ENCODE measurements at places on chromosomes 3 and 15.

DNA sequence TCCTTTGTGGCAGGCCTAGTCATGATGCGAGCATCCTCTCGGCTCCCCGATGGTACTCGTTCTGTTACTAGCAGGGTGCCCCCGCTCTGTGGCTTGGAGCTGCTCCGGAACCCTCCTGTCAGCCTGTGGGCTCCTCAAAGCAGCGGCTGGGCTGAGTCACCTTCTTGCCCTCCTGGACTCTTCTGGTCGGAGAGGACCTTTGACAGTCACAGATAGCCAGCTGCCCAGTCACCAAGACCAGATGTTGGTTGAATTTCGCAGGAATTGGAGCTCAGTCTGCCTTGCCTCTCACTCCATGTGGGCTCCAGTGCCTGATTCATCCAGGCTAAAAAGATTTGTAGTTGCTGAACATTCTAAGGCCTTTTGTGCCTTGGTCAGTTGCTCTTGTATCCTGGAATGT, 94.5 kb downstream of the CHCHD6 start:
- DNase-seq, result no peak

DNA sequence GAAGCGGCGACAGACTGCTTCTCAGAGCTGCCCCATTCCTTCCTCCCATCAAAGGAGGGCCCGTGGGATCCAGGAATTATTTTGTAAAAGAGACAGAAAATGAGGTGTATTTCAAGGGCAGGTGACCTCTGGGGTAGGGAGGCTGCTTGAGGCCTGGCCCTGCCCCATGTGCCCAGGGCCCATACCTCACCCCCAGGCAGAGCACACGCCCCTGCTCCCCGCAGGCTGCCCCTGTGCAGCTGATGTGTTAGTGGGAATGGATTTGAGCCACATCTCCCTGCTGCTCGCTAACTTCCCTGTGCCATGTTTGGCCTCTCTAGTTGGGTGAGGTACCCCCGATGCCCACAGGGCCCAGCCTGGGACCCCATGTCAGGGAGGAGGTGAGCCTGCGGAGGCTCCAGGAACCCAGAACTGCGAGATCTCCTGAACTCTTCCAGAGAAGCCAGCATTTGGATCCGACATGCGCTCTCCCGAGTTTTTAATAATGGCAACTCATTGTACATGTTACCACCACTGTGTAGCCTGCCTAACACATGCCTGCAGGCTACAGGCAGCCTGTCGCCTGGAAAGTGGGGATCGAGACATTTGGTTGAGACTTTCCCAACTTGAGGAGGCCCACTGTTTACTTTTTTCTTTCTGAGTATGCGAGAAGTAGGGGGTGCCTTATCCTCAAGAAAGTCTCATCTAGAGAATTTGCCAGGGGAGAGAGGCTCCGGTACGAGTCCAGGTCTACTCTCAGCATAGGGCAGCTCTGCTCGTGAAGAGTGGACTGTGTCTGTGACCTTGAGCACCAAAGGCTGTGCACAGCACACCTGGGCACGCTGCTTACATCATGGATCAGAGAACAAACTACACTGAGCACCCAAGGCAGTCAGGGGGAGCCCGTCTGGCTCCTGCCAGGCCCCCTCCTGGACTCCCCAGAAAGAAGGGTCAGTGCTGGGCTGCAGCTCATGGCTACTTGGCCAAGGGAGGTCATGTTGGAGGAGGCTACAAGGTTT, 36.1 kb downstream of the PCSK6 start:
- DNase-seq, result no peak

GRCh38 chr3:185175370-185175987, 22.6 kb upstream of the C3orf70 start:
- DNase-seq, result peak; percentile 3

- no peak for DNase-seq
These were observed 63.8 kb downstream of the SPSB4 start for GRCh38 chr3:141114816-141115460.

DNA sequence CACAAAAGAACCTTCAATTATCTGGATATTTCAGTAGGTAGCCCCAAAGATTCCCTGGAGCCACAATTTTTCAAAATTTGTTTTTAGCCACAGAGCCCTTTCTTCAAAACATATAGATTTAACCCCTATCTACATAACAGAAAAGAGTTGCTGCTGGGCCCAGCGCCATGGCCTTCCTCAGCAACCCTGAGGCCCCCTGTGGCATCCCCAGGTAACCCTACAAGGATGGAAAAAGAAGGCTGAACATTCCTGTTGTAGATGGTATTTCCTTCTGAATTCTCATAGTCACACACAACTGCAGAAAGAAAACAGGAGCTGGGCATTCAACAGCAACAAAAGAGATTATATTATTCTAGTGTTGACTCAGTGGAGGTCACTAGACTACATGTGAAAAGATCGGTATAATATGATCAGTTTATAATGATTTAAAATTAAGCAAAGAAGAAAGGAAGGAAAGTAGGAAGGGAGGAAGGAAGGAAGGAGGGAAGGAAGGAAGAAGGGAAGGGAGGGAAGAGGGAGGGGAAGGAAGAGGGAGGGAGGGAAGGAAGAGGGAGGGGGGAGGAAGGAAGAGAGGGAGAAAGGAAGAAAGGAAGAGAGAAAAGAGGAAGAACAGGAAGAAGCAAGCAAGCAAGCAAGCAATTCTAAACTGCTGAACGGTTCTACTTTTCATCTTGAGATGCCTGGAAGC, 342.5 kb upstream of the NR2F2 start:
- DNase-seq, result no peak

DNA sequence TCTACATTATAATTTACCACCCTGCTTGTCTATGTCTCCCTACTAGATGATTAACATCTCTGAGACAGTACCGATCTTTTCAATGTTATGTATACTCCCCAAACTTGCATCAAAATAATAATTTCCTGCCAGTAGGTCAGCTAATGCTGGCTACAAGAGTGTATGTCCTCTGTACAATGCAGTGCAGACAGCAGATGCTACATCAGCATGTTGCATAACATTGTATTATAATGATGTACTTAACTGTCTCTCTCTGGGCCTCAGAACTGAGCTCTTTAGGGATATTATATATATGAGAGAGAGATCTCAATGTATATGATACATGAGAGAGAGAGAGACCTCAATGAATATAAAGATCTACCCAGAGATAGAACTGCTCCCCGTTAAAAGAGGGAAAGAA, 456.6 kb downstream of the SHQ1 start:
- DNase-seq, result no peak

DNA sequence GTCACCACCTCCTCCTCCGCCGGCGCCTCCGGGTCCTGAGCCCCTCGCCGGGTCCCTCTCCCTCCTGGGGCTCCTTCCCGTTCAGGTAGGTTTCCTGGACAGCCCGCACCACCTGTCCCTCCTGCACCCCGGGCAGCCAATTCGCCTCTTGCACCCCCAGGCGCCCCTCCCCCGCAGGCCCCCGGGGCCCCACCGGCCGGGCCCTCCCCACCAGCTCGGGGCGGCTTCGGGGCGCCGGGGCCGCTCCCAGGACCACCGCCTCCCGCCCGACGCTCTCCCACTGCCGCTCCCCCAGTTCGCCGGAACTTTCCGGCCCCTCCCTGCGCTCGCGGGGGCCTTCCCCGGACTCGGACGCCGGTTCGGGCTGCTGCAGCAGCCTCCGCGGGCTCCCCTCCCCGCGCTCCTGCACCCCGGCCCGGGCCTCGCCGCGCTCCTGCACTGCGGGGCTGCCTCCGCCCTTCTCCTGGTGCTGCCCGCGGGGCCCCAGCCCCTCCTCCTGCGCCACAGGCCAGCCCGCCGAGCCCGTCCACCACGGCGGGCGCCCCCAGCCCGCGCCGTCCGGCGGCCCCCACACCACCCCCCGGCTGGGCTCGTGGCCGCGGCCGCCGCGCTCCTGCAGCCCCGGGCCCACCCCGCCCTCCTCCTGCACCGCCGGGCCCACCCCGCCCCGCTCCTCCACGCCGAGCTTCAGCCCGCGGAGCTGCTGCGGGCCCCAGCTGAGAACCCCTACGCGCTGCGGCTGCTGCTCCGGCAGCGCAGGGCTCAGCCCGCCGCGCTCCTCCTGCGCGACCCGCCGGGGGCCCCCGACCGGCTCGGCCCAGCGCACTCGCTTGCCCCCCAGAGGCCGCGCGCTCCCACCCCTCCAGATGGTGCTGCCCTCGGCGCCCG, 587 bp upstream of the TNK2 start:
- no peak for DNase-seq

DNA sequence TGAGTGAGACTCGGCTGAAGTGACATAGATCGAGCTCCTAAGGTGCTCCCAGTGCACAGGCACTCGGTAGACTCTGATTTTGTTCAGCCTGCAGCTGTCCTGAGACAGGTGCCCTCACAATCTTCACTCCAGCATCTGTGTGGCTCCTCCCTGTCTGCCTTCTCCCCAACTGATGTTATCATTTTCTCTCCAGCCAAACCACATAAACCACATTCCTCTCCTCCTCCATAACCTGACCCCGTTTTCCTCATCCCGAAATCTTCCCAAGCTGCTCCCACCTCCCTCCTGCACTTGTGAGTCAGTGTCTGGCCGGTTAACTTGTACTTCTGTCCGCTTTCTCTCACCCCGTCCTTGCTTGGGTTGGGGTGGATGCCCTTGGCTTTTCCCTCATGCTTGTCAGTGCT, 93.3 kb upstream of the HACD2 start:
- no peak for DNase-seq

DNA sequence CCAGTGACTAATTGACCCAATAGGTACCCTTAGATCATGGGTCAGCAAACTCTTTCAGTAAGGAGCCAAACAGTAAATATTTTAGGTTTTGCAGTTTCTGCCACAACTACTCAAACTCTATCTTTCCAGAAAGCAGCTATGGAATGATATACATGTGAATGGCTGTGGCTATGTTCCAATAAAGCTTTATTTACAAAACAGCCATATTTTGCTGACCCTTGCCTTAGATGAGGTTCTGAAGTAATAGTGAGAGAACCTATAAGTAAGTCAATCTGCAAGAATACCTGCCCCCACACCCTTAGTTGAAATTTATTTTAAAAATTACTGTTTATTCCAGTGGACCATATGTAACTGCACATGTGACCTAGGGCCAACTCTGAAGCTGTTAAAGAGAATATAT, 134.0 kb downstream of the CMSS1 start:
- no peak for DNase-seq
